ENCODE measurements at places on chromosomes 7 and 10. TPM values are rescaled to one million over a fixed set of nuclear protein-coding genes. Genes with fewer than 3 reads are reported as not detected.

GRCh38 chr10:22436893-22437619, 91.8 kb downstream of the SPAG6 start:
- peak; percentile 89 for DNase-seq

The RPS24 gene
- total RNA-seq, result 1,664 TPM

GRCh38 chr7:41164440-41164839, 538.5 kb downstream of the INHBA start:
- peak; percentile 58 for DNase-seq

DNA sequence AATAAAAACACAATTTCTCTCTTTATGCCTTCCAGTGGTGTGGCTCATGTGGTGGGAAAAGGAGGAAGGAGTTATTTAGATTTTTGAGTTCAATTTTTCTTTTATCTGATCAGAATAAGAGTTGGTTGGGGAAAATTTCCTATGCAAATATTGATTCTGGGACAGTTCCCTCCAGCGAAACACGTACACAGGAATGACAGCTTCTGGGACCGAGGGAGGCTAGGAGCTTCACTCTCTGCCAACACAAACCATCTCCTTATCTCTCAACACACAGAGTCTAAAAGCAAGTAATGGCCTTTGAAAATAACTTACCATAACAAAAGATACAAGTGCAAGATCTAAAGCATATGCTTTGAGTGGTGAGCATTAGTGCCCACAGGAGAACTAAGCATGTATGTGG, 122.7 kb downstream of the RAPGEF5 start:
- no peak for DNase-seq

GRCh38 chr10:34766811-34767494, 48.1 kb downstream of the PARD3 start:
- DNase-seq, result no peak

DNA sequence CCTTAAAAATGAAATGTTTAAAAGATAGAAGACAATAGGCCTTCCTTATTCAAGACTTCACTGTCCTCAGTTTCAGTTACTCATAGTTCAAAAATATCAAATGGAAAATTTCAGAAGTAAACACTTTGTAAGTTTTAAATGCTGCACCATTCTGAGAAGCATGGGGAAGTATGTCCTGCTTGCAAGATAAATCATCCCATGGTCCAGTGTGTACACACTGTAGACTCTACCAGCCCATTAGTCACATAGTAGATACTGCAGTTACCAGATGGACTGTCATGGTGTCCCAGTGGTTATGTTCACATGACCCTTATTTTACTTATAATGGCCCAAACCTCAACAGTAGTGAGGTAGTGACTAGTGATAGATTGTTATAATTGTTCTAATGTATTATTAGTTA, 69.5 kb downstream of the PTPN12 start:
- peak; percentile 9 for DNase-seq

The IGF2BP3 gene
- 94.2 TPM for total RNA-seq

DNA sequence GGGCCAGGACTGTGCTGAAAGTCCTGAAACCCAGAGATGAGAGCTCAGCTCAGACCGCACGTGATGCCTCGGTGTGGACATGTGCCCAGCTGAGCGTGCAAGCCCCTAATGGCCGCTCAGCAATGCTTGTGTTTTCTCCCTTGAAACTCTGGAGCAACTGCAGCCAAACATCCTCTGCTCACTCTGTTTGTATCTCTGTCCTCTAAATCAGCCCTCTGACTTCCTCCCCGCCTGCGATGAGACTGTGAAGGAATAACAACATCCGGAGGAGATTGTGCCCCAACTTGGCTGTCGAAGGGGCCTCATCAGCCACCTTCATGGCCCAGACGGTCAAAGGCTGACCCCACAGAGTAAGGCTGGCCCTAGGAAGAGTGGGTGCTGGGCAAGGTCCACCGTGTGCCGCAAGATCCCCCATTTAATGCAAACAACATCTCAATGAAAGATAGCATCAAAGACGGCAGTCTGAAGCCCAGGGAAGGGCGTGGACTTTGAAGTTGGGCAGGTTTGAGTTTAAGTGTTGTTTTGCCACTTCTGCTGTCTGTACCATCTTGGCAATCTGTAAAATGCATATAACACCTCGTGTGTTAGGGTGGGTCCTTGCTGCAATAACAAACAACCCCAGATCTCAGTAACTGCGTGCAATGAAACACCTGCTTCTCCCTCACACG, 39.9 kb downstream of the CALML3 start:
- no peak for DNase-seq

The PKD1L1 gene
- total RNA-seq, result under 0.01 TPM

- DNase-seq, result no peak
Measured at GRCh38 chr7:145105561-145105960, 269.7 kb upstream of the TPK1 start.

DNA sequence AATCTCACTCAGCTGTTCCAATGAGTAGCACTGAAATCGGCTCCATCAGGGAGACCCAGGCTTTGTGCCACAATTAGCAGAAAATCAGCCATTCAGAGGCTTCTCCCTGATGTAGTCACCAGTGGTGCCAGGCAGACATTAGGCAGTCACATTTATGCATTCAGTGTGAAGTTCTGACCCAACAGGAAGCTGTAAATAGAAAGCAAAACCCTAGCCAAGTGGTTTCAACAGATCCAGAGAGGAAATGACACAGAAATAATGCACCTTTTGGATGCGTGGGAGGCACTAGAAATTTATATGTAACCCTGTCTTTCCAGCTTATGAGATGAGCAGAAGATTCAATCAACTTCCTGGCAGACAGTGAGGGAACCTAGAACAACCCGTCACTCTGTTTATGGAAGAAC, 186.4 kb downstream of the PDE1C start:
- peak; percentile 64 for DNase-seq

GRCh38 chr10:86613905-86614304, 40.4 kb upstream of the OPN4 start:
- DNase-seq, result peak; percentile 42
